ENCODE measurements at places on chromosomes 13 and 19.

GRCh38 chr19:801030-801860 lies 4.0 kb downstream of the PTBP1 start:
- DNase-seq = no peak

DNA sequence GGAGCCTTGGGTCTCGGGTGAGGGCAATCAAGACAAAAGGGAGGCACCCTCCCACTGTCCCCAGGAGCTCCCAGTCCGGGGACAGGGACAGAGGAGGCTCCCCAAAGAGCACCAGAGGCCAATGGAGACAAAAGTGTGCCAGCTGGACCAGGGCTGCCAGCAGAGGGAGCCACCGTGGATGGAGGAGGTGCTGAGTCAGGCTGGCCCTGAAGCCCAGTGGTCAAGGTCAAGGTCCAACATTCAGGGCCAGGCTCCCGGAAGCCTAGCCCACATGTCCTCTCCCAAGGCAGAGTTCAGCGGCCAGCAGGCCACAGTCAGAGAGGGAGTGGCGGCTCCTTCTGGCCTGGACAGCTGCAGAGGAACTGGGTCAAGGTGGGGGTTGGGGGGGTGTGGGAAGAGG lies 8.4 kb downstream of the COL5A3 start:
- DNase-seq = no peak

- DNase-seq = no peak
Observed at GRCh38 chr19:34734537-34735103, 577 bp downstream of the ZNF181 start.

- no peak for DNase-seq
Observed at GRCh38 chr13:94978516-94978915, 266.2 kb upstream of the SOX21 start.

GRCh38 chr13:82248762-82249161 lies 1633.5 kb downstream of the SLITRK1 start:
- no peak for DNase-seq

GRCh38 chr19:35320065-35320713 lies 8.8 kb upstream of the CD22 start:
- no peak for DNase-seq

DNA sequence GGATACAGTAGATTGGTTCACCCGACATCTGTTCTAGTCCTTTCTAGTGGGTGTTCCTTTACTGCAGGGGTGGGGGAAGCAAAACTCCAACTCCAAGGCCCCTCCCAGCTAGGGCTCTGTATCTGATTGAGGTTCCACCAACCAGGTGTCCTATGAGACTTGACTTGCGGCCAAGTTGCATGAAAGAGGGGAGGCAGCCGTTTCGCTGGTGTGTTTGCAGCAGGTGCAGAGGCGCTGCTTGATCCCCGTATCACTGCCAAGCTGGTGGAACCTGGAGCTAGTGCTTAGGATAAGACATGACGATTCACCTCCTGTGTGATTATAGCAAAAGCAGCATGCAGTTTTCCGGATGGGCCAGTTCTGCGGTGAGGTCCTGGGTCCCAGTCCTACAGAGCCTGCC lies 338.2 kb downstream of the UQCRFS1 start:
- no peak for DNase-seq

DNA sequence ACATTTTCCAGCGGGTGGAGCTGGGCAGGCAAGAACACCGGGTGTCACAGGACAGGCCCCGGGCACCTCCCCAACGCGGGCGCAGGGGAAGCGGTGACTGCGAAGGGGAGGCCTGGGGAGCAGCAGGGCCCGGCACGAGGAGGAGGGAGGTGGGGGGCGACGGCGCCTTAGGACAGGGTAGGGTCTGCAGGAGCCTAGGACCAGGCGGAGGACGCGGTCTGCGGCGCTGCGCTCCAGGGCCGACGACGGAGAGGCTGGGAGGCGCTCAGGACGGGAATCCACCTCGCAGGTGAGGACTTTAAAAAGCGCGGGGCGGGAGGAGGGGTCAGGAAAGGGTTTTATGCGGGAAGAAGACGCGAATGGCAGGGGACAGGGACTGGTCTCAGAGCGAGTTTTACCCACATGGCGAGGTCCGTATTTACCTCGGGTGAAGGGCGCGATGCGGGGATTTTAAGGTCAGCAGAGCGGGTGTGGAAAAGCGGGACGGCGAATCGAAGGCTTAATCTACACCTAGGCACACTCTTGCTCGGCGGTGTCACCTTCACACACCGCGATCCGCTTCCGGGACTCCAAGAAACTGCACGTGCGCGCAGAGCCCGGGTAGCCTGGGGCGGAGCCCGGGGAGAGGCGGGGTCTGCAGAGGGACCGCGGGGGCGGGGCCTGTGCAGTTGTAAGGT lies 13.5 kb downstream of the ERVV-2 start:
- no peak for DNase-seq

DNA sequence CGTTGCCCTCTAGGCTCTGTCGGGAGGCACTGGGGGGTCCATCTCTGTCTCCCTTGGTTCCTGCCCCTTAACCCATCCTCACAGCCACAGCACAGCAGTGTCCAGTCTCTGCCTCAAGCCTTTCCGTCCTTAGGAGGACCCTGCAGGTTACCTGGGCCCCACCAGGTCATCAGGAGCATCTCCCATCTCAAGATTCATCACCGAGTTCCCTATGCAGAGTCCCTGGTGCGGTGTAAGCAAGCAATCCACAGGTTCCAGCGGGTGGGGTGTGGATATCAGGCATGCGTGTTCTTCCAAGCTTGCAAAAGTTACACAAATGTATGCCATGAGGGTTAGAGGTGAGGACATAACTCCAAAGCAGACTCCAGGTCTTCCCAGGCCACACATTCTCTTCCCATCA lies 20.9 kb upstream of the GAS6 start:
- DNase-seq = no peak

- no peak for DNase-seq
Observed at GRCh38 chr13:75770592-75771011, 134.5 kb downstream of the LMO7 start.

DNA sequence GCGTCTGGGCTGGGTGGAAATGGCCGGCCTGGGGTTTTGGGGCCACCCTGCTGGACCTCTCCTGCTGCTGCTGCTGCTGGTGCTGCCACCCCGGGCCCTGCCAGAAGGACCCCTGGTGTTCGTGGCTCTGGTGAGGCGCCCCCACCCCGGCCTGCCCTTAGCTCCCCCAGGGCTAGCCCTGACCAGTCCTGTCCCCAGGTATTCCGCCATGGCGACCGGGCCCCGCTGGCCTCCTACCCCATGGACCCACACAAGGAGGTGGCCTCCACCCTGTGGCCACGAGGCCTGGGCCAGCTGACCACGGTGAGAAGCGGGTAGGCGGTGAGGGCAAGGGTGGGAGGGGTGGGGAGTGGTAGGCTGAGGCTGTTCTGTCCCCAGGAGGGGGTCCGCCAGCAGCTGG lies at the start of gene ACP4:
Gene ACP4, plus strand, starts transcription at position 20 of the 400 bp plus-strand sequence. Its CDS starts 0 bp downstream, at position 20.
- DNase-seq = no peak

- DNase-seq = peak; percentile 66
Observed at GRCh38 chr19:41264581-41265394, 616 bp downstream of the HNRNPUL1 start.

GRCh38 chr19:30781047-30781446 lies 408.9 kb downstream of the ZNF536 start:
- DNase-seq = no peak

DNA sequence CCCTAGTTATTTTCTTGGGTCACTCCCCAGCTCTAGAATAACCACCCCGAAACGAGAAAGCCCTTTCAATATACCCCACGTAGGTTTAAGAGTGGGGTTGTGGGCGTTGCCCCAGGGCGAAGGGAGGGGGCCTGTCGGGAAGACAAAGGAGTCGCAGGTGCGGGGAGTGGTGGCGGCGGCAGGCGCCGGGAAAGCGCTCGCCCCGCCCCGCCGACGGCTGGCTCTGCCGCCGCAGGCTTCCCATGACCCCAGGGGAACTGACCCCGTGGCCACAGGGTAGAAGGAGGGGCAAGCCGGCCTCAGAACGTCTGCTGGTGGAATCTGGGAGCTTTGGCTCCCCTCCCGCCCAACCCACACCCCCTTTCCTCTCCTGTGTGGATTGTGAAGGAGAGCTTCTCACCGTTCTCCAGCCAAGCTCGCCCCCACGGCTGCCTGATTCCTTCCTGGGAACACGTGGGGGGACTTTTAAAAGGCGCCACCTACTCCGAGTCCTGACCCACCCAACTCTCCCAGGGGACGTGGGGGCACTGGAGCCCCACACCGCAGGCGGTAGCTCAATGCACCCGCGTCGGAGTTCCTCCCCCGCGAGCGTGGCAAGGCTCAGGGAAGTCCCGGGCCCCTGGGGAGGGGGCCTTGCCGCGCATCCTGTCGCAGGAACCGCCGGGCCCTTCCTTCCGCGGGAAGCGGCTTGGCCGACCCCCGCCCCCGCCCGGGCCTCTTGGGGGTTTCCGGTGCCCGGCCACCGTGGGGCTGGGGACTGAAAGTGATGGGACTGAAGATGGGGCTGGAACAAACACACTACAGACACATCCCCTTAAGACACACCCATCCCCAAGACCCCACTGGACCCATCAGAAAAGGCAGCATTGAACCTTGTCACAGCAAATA lies 5.5 kb downstream of the IER2 start:
- peak; percentile 63 for DNase-seq

DNA sequence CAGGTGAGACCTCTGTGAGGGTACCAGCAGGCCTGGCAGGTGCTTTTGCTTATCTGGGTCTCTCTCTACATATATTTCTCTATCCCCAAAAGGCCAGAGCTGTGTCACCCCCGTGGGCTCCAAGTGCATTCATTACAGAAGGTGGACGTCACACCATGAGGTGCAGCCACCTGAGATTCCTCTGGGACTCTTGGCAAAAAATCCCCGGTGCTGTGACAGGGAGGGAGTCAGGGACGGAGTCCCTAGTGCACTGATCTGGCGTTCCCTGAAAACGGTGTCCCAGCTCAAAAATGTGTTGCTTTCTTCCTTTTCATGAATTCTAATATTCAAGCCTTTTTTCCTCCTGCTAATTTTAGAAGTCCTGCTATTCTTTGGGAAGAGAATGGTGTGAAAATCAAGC lies 13.5 kb downstream of the TSHZ3 start:
- no peak for DNase-seq

- no peak for DNase-seq
Observed at GRCh38 chr13:110023729-110024644, 237.6 kb upstream of the IRS2 start.

DNA sequence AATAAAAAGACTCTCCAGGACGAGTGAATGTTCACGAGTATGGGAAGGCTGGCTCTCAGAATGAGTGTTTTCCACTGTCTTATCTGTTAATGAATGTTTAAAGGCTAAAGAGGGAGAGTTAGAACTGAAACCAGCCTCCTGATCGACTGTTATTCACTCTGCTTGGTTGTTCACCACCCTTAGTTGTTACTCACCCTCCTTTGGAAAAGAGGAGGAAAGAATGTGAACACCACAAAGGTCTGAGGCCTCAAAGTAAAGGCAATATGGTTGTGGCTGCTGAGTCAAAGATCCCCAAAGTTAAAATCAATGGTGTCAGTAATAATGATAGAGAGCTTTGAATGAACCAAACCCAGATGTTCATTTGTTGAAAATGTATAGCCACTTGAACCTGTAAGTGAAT lies 1793.2 kb upstream of the PCDH20 start:
- no peak for DNase-seq

DNA sequence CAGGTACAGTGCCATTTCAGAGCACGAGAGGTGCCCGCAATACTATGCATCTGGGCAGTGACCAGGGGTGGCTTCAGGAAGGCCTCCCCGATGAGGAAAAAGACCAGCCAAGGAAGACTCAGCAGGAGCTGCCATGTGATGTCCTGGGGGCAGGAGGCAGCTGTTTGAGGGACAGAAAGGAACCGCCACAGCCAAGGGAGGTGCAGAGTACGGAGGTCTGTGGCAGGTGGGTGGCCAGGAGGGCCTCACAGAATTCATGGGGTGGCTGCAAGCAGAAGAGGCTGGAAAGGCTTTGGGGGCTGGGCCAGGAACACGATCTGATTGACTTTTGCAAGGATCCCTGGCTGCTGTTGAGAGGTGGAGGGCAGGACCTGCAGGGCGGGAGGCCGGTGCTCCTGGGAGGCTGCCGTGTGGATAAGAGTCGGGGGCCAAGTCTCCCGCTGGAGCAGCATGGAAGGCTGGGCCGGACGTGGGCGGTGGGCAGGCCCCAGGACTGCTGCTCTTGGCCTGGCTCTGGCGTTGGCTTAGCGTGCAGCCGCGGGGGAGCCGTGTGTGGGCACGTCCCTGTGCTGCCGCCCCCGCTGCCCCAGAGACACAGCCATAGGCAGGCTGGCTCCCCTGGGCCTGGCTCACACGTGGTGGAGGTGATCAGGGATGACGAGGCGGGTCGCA lies 29.1 kb downstream of the CEBPA start:
- no peak for DNase-seq

Data from stimulated activated CD4-positive, alpha-beta T cell treated with anti-CD3 and anti-CD28 coated beads, Interleukin-4, amount 100 ng/mL, for 4 hours (primary cell).